NCI-H226 (cell line): ENCODE measurements at places on chromosomes 11 and 22.

DNA sequence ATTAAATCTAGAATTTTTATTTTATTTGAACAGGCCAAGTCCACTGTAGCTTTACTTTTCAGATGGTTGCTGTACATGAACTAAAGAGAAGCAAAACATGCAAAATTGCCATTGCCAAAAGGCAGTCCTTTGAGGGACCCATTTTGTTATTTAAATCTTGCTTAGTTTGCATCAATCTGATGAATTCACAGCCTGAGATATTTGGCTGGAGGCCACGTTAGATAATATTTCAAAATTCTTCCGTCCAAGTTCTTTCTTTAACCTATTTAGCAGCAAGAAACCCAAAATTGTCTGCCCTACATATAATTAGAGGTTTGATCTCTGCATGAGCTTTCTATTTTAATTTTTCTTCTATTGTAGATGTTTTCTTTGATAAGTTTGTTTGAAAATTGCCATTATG lies 1706.9 kb upstream of the RAG2 start:
- DNase-seq, result no peak

GRCh38 chr11:59560290-59560701 lies 49.0 kb downstream of the OR4D9 start:
- DNase-seq, result peak; percentile 72

DNA sequence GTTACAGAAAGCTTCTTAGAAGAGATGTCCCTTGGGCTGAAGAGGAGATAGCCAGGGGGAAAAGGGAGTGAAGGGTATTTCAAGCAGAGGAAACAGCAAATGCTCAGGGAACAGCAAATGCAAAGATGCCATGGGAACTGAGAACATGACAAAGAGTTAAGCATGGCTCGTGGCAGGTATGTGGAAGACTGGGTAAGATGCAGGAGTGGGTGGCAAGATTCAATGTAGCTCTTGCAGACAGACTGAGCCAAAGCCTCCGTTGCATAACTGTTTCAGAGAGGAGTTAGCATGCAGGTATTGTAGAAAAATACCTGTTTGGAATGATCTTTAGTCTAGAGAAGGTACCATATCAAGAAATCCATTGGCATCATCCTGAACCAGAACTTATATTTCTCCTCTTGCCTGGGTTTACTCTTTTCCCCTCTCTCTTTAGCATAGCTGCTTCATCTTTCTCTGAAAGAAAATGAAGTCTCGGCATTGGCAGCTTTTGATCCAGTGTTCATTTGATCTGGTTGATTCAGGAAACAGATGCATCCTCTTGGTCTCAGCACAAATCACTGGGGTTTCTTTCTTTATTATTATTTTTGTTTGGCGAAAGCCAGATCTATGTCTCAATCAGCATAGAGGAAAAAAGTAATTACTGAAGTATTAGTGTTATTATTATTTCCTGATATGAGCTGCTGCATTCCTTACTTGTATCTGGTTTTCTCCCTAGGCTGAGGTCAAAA lies 41.7 kb upstream of the NUP160 start:
- no peak for DNase-seq

DNA sequence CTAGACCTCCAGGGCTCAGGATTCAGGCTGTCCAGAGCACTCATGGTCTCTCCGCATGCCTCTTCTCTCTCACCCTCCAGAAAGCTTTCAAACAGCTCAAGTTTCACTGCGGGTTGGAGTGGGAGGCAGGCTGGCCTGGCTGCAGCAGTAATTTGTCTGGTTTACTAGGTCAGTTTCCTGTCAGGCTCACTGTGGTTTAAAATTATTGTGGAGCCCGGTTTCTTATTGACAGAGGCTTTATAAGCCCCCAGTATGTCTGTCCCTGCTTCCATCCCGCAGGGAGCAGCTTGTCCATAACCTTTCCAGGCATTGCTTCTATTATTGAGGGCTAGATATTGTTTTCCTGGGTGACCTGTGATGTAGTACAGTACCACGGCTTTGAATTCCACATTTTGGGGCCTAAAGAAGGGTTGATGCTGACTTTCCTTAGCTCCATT lies 235.3 kb upstream of the SORL1-AS1 start:
- no peak for DNase-seq

DNA sequence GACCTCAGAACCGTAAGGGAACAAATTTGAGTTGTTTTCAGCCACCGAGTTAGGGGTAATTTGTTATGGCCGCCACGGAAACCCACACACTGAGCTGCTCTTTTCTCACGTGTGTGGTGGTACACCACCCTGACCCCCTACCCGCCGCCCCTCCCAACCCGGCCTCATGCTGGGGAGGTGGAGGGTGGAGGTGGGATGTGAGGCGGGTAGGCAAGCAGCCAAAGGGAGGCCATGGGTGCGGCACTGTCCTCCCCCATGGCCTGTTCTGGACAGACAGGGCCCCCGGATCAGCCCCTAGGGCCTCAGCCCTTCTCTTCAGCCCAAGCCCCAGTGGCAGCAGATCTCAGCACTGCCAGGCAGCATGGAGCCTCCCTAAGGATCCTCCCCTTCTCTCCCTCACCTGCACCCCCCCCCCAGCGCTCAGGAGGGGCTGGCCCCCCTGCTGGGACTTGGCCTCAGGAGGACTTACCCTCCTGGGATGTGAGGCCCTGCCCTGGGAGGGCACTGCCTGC lies 7.9 kb downstream of the PRR5 start:
- DNase-seq, result no peak

DNA sequence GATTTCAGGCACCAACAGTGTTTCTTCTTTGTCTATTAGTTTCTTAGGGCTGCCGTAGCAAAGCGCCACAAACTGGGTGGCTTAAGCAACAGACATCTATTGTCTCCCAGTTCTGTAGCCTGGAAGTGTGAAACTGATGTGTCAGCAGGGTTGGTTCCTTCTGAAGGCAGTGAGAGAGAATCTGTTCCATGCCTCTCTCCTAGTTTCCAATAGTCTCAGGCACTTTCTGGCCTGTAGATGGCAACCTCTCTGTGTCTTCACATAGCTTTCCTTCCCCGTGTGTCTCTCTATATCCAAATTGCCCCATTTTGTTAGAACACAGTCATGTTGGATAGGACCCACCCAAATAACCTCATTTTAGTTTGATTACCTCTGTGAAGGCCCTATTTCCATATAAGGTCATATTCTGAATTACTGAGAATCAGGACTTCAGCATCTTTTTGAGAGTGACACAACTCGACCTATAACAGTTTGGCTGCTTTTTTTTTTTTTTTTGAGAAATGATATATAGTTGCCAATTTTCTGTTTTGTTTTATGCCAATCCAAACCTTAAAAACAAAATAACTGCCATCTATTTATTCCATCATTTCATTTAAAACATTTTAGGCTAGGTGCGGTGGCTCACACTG lies 108.2 kb downstream of the SLC36A4 start:
- peak; percentile 50 for DNase-seq
